Thoracic aorta (tissue), 2 donors: ENCODE measurements at places on chromosomes 16 and 17. TPM values are rescaled to one million over a fixed set of nuclear protein-coding genes. Genes with fewer than 3 reads are reported as not detected.

DNA sequence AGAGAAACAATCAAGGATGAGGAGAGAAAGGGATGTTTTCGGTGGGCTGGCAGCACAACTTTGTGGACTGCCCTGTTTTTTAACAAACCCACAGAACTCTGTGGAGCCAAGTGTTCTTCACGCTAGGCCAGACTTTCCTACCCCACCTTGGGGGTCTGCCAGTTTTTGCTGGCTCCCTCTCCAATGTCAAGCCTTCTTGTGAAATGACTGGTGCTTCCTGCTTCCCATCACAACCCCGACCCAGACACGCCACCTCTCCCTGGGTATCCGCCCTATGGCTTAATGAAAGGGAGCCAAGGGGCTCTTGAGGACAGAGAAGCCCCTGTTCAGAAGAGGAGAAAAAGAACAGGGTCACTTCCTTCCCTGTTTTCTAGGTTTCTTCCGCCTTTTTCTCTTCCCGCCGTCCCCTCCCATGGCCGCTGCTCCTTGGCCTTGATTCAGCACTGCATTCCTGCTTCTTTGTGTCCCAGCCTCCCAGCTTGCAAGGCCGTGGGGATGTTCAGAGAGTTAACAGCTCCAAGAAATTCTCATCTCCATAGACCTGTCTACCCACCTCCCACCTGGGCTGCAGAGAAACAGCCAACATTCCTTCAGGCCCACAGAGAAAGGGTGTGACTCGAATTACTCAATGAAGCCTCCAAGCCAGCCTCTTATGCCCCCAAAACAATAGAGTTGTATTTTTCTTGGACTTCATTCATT lies 16.5 kb upstream of the SOX9 start:
- no peak for DNase-seq

DNA sequence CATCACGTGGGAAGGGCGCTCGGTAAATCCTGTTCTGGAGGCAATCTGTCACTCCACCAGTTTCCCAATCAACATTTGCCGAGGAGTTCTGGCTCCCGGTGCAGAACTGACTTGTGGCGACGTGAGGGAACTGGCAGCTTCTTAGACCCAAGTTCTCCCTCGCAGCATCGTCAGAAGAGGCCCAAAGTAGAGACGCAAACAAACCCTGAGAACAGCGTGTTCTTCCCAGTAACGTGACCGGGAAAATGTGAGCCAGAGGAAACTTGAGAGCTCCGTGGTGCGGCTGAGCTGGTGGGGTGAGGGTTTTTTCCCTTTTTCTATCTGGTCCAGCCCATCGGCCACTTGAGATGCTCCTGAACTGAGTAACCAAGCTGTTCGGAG lies 158.9 kb upstream of the CACNG5 start:
- no peak for DNase-seq

The ENDOV gene
- total RNA-seq = 46.7 TPM

DNA sequence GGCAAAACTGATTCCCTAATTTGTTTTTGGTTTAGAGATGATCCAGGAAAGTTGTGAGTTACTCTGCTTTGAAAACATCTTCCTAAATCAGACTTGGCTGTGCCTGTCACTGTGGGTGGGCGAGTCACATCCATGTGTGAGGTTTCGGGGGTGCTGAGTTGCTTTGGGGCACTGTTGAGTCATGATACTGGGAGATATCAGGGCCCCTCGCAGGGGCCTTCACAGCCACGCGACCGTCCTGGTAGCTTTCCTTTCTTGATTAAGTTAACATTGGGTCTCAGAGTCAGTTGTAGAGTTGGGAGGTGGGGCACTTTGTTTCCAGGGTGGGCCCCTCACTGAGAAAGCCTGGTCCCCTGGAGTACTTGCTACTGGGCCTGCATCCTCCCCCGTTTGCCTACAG lies 58.3 kb upstream of the LGALS9 start:
- DNase-seq = no peak

The GRIN2C gene
- 0.42 TPM for total RNA-seq

DNA sequence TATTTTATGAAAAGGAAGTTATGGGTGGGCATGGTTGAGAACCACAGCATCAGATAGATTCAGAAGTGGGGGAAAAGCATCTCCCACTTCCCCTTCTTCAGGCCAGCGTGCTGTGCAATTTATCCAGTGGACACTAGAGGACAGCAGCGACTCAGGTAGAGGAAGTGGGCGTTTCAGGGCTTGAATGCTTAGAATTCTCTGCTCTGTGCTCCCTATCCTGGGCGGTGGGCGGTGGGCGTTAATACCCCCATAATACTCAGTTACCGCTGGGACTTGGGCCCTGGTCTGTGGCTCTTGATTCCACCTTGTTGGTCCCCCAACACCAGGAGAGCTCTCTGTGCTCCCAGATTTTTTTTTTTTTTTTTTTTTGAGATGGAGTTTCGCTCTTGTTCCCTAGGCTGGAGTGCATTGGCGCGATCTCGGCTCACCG lies 3.7 kb upstream of the LYZL6 start:
- no peak for DNase-seq

DNA sequence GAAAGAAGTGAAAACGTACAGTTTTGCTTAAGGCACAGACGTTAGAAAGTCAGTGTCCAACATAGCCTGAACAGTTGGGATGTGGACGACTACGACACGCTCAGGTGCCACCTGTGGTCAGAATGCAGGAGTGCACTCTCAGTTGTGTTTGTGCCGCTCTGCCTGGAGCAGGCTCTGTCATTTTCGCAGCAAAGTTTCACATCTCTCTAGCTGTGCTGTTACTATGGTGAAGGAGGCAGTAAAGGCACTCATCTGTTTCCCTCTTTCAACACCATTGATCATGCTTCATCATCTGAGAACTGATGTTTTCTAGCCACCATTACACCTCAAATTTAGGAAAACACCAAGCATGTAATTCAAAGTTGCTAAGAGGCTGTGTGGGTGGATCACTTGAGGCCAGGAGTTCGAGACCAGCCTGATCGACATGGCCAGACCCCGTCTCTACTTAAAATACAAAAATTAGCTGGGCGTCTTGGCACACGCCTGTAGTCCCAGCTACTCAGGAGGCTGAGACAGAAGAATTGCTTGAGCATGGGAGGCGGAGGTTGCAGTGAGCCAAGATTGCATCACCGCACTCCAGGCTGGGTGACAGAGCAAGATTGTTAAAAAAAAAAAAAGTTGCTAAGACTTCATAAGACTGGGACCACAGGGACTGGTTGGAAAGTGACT lies 44.9 kb upstream of the DNAJA2 start:
- DNase-seq = no peak

The MYH11 gene
- total RNA-seq = 2,456 TPM

DNA sequence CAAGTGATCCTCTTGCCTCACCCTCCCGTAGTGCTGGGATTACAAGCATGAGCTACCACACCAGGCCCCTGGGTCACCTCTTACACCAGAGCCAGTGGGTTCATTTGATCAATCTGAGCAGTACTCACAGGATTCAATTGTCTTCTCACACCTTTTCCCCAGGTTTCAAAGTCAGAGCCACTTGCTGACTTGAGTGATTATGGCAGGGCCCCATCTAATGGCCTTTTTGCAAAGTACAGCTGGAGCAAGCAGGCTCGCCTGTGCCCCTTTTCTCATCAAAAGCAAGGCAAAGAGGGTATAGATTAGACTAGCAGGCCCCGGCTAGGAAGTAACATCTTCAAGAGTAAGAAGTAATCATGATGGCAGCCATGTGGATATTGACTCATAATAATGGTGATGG lies 114.8 kb upstream of the NOL11 start:
- no peak for DNase-seq

DNA sequence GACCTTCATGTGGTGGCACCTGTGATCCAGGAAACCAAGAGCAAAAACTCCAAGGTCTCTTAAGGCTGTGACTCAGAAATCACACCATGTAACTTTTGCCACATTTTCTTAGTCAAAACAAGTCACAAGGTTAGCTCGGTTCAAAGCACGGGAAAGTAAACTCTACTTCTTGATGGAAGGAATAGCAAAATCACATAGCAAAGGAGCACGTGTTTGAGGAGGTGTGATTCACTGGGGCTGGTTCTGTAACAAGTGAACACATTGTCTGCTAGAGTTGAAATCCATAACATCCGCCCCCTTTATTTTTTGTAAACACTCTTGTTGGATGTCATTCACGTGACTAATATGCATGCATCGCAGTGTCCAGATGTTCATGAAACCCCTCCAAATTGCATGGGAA lies 415.0 kb upstream of the MAF start:
- no peak for DNase-seq

GRCh38 chr16:72182976-72183375 lies 11.0 kb upstream of the PMFBP1 start:
- DNase-seq = no peak

The MT1A gene
- total RNA-seq = 6.5 TPM

DNA sequence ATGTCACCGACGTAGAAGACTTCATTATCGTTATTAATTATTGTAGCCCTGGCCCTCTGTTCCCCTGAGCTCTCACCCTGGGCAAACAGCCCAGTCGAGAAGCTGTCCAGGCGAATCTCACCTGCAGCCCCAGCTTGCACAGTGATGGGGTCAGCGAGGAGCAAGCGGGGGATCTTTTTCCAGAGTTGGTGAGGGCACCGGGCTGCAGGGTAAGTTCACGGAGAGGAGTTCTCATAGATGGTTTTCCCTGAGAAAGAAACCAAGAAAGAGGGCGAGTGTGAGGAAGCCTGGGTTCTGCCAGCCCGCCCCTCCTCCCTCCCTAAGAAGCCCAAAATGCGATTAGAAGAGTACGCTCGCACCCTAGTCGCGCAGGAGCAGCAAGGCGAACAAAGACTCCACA lies 436 bp downstream of the SPAG5 start:
- no peak for DNase-seq

The ASPHD1 gene
- total RNA-seq = not detected

- DNase-seq = no peak
These were observed 12.4 kb downstream of the SLFN5 start for GRCh38 chr17:35255316-35255715.

The SOCS1 gene
- total RNA-seq = 16.9 TPM

GRCh38 chr16:78242239-78242630 lies 142.8 kb downstream of the WWOX start:
- DNase-seq = no peak

The CFAP97D1 gene
- not detected for total RNA-seq

The TMEM114 gene
- not detected for total RNA-seq

The GDE1 gene
- total RNA-seq = 47.8 TPM

GRCh38 chr17:42421507-42422338 lies 1.3 kb downstream of the CAVIN1 start:
- DNase-seq = no peak

- DNase-seq = no peak
These were observed 2.7 kb downstream of the CLUAP1 start for GRCh38 chr16:3503523-3503922.

DNA sequence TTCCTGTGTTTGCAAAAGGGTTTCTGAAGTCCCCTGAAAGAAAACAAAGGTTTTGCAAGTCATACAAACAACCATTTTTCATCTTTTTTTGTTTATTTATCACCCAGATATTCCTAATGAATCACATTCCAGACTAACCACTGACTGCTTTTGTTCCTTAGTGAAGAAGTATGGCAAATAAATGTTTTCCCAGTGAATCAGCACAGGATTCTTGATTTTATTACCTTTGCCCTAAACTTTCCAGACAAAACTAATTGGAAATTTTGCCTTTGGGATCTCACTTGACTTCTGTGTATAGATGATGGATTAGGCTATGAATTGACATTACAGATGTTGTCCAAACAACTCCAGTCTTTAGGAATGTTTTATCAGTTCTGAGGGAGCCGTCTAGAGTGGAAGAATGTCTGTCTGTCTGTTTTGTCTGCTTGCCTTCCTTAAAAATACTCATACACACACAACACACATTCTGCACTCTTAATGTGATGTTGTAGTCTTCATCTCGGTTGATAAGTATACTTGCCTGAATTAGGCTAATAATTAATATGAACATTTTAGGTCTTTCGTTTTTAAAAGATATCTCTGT lies 48.9 kb downstream of the VMP1 start:
- DNase-seq = no peak

DNA sequence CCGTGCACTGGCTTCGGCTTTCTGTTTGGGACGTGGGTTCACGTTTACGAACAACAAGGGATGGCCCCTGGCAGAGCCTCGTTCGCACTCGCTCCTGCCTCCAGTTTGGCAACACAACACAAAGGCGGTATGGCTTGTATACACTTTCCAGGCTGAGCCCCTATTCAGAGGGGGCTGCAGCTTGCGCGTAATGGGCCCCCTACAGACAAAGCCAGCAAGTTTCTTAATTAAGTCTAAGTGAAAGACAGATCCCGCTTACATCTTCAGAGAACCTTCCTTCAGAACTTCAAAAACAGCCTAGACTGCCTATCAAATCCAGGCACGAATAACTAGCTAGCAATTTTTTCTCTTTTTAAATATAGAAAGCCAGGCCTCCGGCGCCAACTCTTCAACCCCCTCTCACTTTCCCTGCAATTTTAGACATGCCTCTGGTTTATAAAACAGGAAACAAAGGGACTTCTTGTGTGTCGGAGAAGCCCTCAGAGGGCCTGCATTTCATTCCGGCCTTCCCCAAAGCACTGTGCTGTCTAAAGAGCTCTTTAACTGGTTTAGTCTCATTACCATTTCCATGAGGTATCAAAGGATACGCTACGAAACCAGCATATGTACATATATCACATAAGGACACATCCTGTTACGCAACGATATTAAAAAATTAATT lies 244.9 kb downstream of the STX8 start:
- DNase-seq = no peak

The STH gene
- total RNA-seq = not detected

The TVP23C gene
- total RNA-seq = 52.5 TPM

- DNase-seq = no peak
These were observed 105.1 kb downstream of the CHD9 start for GRCh38 chr16:53159781-53160436.

DNA sequence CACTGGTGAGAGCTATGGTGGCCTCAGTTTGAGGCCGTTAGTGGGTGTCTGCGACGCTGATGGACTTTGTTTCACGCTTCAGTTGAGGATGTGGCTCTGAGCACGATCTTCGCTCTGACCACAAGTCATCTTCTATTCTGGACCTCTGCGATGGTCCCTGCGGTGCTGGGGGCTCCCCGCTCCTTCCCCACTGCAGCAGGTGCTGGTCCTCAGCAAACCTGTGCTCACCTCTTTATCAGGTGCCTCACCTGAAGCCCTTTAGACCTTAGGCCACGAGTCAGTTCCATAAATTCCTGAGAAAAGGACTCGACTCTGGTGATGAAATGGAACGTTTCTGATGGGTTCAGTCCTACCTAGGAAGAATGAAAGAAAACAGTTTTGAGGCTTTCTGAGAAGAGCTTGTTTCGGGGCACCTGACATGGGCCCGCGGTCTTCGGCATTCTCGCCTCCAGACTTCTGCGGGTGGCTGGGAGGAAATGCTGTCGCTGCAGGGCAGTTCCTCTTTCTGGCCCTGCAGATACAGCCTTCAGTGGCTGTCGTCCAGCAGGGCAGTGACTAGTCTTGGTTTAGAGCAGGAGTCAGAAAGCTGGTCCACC lies 4.7 kb downstream of the KCTD5 start:
- DNase-seq = no peak

The WDR45B gene
- total RNA-seq = 55.7 TPM

- no peak for DNase-seq
These were observed 55.4 kb downstream of the JPH3 start for GRCh38 chr16:87657621-87658192.

The MYH2 gene
- total RNA-seq = 0.28 TPM

GRCh38 chr17:81650951-81651350 lies 5.4 kb downstream of the PDE6G start:
- no peak for DNase-seq

- no peak for DNase-seq
These were observed 560 bp downstream of the EFNB3 start for GRCh38 chr17:7705269-7706255.

The DCAKD gene
- 56.5 TPM for total RNA-seq
